ENCODE measurements at places on chromosomes 5 and 9. TPM values are rescaled to one million over a fixed set of nuclear protein-coding genes. Genes with fewer than 3 reads are reported as not detected.
A peak's percentile ranks its signal among the peaks of the same experiment; 100 is the strongest.

DNA sequence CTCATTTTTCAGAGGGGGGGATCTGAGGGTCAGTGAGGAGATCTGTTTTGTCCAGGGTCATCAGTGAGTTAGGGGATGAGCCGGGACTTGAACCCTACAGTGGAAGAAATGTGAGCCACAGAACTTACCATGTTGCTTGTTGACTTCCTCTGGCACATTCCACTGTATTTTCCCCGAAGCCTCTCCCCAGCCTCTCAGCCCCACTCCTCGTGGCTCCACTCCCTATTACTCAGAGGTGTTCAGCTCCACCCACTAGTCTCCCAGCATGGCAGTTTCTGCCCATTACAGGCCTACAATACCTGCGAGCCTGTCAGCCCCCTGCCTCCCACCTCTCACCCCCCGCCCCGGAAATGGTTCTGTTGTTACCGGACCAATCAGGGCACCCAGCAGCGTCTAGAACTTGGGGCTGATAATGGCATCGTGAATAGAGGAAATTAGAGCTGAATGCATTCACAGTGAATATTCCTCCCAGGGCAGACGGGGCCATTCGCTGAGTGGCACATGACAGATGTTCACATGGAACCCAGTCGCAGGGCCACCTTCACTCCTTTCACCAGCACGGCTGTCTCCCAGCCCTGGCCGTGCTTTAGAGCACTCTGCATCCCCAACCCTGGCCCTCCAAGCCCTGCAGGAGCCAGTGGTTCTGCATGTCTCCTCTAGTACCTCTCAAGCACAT, 81.6 kb downstream of the KCNIP1 start:
- DNase-seq, result no peak

DNA sequence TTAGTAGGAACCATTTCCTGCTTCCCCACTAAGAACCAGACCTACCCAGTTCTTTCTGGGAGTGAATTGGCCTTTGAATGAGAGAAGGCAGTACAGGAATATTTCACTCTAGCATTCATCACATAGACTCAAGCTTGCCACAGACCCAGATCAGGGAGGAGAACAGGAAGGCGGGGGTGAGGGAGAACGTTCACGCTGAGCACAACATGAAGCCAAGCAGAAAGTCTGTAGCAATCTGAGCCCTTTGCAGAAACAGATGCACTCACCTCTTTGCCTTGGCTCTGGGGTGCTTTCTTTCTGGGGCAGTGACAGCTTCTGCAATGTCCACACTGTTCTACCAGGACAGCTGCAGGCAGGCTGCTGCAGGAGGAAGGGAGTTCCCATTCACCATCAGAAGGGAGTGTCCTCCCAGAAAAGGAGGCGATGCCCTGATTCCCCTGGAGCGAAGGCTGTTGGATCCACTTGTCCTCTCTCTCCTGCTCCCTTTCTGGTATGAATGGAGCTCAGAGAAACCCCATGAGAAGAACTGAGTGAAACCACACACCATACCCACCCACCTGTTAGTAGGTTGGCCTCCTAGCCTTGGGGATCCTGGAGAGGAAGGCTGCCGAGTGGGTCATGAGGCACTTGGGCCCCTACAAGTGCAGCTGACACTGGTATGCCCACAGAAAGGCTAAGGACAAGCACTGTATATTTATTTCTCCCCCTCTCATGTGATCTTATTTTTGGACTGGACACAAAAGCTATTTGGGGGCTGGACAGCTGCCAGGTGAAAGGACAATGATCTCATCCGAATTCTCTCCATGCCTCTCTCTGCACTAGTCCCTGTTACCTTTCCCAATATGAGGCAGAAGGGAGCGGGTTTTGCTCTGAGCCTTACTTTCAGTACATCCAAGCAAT, 11.7 kb upstream of the FGF1 start:
- DNase-seq, result peak; percentile 18

DNA sequence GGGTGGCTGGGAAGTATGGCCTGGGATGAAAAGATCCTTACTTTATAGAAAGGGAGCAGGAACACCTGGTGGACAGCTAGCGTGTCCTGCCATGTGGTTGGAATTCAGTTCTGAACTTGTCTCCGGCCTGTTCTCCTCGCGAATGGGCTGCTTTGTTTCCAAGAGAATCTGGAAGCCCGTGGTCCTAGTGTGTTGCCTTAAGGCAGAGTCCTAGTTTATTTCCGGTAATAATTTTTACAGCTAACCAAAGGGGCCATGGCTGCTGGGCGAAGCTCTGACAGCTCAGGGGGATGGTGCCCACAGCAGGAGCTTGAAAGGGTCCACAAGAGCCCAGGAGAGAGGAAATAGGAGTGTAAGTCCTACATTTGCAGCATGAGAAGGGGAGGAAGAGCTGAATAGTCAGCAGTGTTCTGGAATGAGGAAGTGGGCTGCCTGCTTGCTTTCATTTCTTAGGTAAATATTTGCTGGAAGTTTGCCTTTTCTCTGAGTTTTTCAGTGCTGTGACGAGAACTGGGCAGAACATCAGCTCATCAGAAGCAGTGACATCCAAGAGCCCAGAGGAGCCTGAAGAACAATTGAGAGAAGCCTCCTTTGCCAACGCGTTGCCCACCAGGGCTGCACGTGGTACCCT, 13.1 kb upstream of the IGFBPL1 start:
- no peak for DNase-seq

DNA sequence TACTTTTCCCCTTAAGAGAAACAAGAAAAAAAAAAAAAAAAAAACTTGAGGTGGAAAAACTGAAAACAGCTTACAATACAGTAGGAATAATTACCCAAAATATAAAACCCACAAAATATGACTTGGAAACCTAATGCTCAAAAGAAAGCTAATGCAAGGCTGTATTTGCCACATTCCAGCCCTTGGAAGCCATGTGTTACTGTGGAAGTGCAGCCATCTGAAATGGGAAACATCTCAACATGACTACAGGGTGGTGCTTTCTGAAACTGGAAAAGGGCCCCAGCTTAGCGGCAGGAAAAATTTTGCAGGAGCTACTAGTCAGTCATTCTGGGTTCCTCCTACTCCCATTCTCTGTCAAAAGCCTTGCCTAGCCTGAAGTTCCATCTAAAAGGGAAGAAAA, 20.4 kb downstream of the CDK5RAP2 start:
- DNase-seq, result no peak

DNA sequence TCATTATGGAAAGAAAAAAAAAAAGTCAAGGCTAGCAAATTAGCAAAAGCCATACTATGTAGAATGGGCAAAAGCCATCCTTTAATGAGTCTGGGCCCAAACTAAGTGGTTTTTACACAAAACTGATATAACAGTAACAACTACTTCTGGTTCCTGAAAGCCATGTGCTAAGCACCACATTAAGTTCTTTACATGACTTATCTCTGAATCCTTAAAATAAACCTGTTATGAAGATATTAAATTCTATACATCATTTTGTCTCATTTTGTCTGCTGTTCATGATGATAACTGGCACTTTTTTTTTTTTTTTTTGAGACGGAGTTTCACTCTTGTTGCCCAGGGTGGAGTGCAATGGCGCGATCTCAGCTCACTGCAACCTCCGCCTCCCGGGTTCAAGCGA, 5.0 kb downstream of the FNIP1 start:
- no peak for DNase-seq

GRCh38 chr9:33480976-33481375, 7.3 kb upstream of the NOL6 start:
- DNase-seq, result no peak

- DNase-seq, result peak; percentile 73
Measured at GRCh38 chr5:168528521-168529373, at the start of gene FBLL1. TSS of gene FBLL1 (plus strand) at chr5:168529305. CDS start at chr5:168529505, 200 bp downstream.

GRCh38 chr9:135718616-135719015, 16.6 kb downstream of the KCNT1 start:
- no peak for DNase-seq

GRCh38 chr5:159052401-159053011, 47.2 kb downstream of the EBF1 start:
- no peak for DNase-seq

DNA sequence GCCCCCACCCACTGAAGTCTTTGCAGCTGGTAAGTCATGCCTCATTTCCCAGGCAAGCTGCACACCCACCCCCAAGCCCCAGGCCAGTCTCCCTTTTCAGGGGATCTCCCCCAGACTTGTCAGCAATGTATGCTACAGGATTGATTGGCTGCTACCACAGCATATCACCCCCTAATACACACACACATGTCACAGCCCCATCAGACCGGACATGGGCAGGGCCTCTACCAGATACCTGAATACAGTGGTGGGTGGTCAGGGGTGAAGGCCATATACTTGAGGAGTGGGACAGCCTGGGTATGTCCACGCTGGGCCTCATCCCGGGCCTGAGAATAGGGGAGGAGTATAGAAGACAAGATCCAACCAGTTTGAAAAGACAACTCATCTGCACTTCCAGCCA, 63.4 kb upstream of the ARAP3 start:
- no peak for DNase-seq

DNA sequence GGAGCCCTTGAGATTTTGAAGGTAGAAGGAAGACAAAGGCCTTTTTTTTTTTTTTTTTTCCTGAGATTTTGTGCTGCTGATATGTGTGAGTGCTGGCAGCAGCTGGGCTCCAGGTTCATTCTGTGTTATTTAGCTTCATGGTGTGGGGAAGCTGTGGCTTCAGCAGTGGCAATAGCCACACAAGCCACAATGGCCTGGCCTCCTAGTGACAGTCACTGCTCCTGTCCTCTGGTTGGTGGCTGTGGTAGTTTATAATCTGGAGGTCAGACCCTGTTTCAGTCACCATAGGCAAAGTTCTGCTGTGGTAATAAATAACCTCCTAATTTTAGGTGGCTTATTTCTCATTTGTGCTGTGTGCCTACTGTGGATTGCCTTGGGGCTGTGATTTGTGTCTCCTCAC, 28.2 kb upstream of the GPR151 start:
- DNase-seq, result no peak

DNA sequence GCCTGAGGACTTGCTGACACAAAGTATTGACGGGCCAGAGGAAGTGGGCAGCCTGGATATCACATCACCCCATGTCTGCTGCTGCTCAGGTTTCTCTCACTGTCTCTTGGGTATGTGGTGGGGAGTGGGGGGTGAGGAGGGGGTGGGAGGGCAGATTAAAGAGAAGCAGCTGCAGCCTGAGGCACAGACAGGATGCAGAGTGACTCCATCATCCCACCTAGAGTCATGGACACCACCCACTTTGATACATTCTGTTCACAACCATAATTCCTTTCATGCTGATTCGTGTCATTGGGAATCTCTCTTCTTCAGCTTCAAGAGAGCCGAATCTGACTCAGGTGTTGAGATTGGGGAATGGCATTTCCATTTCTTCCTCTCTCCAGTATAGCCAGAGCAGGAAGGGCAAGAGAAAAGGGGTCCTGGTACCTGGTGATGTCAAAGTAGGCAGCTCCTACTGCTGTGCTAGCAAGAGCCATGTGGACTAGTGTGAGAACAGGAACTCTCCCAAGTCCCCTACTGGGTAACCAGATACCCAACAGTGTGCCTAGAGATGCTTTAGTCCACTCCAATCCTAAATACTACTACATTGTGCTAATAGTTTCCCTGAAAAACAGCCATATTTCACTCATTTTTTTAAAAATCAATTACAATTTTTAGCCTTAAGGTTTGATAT, 22.4 kb downstream of the GRAMD2B start:
- no peak for DNase-seq

GRCh38 chr5:113061846-113062780, 85.5 kb downstream of the DCP2 start:
- peak; percentile 1 for DNase-seq

DNA sequence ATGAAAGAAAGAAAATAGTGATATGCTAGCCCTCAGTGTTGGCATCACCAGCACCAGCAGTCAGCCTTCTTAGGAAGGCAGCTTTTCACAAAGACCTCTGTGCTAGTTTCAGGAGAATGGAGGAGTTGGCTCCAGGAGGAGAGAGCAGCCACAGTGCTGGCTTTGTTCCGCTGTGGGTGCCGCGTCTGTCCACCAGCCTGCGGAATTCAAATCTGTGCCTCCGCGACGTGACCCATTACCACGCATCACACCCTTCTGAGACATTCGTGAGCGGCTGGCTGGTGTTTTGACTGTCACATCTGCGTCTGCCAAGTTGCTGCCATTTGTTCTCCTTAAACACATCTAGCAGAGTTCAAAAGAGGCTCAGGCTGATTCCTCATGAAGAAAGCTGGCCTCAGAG, 34.4 kb downstream of the SNX18 start:
- DNase-seq, result no peak

DNA sequence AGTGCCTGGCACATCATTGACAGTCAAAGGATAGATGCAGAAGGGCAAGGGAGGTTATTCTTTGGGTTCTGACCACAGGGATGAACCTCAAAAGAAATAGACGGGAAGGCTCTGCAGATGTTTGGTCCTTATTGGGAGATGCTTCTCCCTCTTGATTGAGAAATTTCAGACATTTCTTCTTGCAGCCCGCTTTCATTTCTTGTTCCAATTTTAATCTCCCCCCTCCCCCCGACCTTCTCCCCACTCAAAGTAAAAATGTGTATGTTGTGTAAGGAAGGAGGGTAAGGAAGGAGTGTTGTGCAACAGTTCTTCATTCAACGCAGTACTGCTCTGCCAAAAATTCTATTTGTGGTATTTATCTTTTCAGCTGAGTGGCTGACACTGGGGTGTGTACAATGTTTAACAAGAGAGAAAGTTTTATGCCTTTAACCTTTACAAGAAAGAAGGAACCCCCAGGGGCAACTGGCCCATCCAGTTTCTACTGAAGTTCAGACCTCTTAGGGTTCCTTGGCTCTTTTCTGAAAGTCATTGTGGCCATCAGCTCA, 46.3 kb upstream of the TNFSF15 start:
- no peak for DNase-seq

- no peak for DNase-seq
Measured at GRCh38 chr9:127485995-127486394, 34.7 kb downstream of the LRSAM1 start.

DNA sequence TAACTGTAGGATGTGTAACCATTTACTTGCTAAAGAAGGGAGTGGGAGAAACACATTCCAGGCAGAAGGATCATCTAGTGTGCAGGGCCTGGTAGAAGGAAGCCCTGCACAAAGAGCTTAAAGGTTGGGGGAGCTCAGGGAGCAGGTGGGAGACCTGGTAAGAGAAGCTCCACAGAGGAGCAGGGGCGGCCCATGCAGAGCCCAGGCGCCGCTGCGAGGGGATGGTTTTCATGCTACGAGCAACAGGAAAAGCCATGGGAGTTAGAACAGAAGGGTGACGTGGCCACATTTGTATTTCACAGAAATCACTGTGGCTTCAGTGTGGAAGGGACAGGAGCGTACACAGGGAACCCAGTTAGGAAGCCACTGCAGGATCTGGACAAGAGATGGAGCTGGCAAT, 73.1 kb downstream of the PDE6A start:
- DNase-seq, result no peak

- DNase-seq, result no peak
Measured at GRCh38 chr9:128152133-128153059, 3.1 kb downstream of the LCN2 start.

The CNOT8 gene
- 44.3 TPM for total RNA-seq

The PPP3R2 gene
- total RNA-seq, result not detected

The ECSCR gene
- 1.6 TPM for total RNA-seq

The TRIO gene
- 82.9 TPM for total RNA-seq

The TMEM250 gene
- 48.3 TPM for total RNA-seq

The SVEP1 gene
- 0.24 TPM for total RNA-seq

The WDR38 gene
- not detected for total RNA-seq

The MARCHF3 gene
- total RNA-seq, result 17.7 TPM

The HSPB3 gene
- not detected for total RNA-seq

The C9 gene
- total RNA-seq, result not detected

All from H9 (cell line).